Lung (tissue), 17 donors: ENCODE measurements at places on chromosomes 2 and 18. TPM values are rescaled to one million over a fixed set of nuclear protein-coding genes. Genes with fewer than 3 reads are reported as not detected.
A peak's percentile ranks its signal among the peaks of the same experiment; 100 is the strongest.

DNA sequence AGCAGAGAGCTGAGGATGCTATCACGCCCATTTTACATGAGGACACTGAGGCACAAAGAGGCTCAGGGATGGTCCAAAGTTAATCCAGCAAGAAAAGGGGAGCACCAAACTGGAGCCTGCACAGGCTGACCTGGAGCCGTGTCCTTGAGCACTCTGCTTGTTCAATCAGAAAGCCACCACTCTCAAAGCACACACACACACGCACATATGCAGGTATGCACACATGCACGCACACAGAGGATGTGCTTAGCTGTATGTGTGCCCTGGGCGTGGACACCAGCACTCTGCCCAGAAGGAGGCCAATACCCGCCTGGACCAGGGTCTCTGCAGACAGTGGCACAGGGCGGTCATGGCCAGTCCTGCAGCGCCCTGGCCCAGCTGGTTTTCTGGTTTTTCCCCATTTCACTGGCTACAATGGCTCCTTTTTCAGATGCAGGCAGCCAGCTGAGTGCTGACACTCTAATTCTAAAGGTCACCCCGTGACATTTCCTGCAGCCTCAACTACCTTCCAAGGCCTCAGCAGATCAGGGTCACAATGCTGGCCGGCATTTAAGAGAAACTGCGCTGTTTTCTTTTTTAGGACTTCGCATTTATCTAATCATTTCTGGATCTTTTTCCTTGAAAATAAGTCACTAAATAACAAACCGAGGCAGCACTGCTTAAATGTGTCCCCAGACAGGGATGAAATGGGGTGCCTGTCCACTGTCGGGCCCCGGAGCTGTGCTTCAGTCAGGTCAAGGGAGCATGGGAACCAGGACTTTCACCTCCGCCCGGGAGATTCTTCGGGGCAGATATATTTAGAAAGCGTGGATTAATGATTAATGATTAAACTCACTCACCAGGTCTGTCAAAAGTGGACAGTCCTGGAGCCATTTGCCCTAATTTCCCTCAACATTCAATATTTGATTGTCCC lies 104.5 kb downstream of the HDAC4 start:
- no peak for DNase-seq
- no peak overlapping the region for H3K27ac ChIP-seq
- H3K4me1 ChIP-seq: peaks cover 9% of the 10 kb centered on the region
- H3K36me3 ChIP-seq: no peaks in the 10 kb centered on the region
- no peaks in the 10 kb centered on the region for H3K27me3 ChIP-seq
- H3K4me3 ChIP-seq: no peak overlapping the region

DNA sequence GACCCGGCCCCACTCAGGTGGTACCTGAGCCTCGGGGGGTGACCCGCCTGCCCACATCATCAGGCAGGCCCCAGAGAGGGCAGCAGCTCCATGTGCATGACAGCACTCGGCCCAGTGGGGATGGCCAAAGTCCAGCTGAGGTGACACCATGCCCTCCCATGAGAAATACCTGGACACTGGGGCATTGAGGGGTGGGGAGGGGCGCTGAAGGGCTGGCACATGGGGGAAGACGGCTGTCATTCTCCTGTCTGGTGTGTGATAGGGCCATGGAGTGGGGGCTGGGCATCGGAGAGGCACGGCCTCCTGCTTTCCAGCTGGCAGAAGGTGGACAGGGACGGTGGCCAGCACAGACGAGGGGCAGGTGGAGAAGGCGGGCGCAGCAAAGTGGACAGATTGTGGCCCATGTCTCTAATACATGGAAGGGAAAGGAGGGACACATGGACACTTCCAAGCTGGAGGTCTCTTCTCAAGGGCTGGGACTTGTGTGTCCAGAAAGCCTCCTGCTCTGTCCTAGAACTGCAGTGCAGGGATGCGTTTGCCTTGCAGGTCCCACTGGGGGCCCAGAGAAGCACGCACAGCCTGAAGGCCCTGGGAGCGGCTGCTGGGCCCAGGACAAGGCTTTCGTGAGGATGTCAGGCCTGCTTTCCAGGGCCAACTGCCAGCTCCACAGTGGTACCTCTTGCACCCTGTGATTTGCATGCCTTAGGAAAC lies 302.2 kb downstream of the NDUFA10 start:
- no peak overlapping the region for H3K4me3 ChIP-seq
- no peaks in the 10 kb centered on the region for H3K36me3 ChIP-seq
- no peaks in the 10 kb centered on the region for H3K27me3 ChIP-seq
- H3K4me1 ChIP-seq: peaks cover 4% of the 10 kb centered on the region
- DNase-seq: no peak

GRCh38 chr2:238845583-238846377 lies 2.1 kb upstream of the TWIST2 start:
- H3K4me1 ChIP-seq: no peaks in the 10 kb centered on the region
- H3K4me3 ChIP-seq: no peak overlapping the region
- peaks cover 17% of the 10 kb centered on the region for H3K27me3 ChIP-seq
- DNase-seq: no peak
- H3K27ac ChIP-seq: no peak overlapping the region
- no peaks in the 10 kb centered on the region for H3K36me3 ChIP-seq

GRCh38 chr2:141316103-141316502 lies 814.7 kb downstream of the LRP1B start:
- no peak overlapping the region for H3K27ac ChIP-seq
- no peaks in the 10 kb centered on the region for H3K27me3 ChIP-seq
- H3K4me1 ChIP-seq: no peaks in the 10 kb centered on the region
- H3K36me3 ChIP-seq: no peaks in the 10 kb centered on the region

DNA sequence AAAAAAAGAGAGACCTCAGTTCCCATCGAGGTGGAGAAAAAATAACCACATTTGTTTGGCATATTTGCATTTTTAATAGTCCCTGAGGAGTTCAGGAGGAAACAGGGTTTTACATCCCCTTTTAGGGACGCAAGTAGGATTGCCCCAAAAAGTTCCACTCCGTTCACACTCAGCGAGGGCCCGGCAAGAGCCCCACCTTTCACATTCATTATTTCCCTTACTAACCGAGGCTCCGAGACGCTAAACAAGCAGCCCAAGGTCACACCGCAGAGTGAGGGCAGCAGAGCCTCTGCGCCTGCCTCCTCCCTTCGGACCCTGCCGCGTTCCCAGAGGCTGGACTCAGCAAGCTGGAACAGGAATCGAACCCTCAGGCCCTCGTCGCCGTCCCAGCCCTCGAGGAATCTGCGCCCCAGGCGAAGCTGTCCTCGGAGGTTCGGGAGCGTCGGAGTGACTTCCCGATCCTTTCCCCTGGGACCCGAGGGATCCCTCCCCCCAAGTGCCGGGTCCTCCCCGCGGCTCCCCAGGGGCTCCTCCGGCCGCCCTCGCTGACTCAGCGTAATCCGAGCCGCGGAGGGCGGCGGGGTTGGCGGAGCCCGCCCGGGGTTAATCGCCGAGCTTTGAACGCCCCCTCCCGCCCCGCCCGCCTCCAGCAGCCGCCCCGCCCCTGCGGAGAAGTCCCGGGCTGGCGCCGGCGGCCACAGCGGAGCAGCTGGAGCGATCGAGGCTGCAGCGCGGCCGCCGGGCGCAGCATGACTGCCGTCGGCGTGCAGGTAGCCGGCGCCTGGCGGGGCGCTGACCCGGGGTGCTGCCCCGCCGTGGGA lies at the start of gene TMEM37:
Gene TMEM37, plus strand, starts transcription at position 700 of the 821 bp plus-strand sequence. Its CDS starts 50 bp downstream, at position 750.
- peak within 1 kb of the TSS; percentile 45 for H3K4me3 ChIP-seq
- H3K27me3 ChIP-seq: no peaks in the 10 kb centered on the region
- peaks cover 50% of the 10 kb centered on the region for H3K4me1 ChIP-seq
- H3K27ac ChIP-seq: no peak within 1 kb of the TSS
- H3K36me3 ChIP-seq: no peaks in the 10 kb centered on the region

GRCh38 chr2:15602393-15602792 lies 10.7 kb downstream of the DDX1 start:
- no peak overlapping the region for H3K27ac ChIP-seq
- peaks cover 26% of the 10 kb centered on the region for H3K36me3 ChIP-seq
- no peaks in the 10 kb centered on the region for H3K4me1 ChIP-seq
- H3K4me3 ChIP-seq: no peak overlapping the region
- DNase-seq: no peak

GRCh38 chr2:149597668-149598326 lies 10.2 kb upstream of the MMADHC start:
- H3K36me3 ChIP-seq: no peaks in the 10 kb centered on the region
- H3K4me1 ChIP-seq: no peaks in the 10 kb centered on the region
- H3K27me3 ChIP-seq: no peaks in the 10 kb centered on the region
- H3K27ac ChIP-seq: no peak overlapping the region

DNA sequence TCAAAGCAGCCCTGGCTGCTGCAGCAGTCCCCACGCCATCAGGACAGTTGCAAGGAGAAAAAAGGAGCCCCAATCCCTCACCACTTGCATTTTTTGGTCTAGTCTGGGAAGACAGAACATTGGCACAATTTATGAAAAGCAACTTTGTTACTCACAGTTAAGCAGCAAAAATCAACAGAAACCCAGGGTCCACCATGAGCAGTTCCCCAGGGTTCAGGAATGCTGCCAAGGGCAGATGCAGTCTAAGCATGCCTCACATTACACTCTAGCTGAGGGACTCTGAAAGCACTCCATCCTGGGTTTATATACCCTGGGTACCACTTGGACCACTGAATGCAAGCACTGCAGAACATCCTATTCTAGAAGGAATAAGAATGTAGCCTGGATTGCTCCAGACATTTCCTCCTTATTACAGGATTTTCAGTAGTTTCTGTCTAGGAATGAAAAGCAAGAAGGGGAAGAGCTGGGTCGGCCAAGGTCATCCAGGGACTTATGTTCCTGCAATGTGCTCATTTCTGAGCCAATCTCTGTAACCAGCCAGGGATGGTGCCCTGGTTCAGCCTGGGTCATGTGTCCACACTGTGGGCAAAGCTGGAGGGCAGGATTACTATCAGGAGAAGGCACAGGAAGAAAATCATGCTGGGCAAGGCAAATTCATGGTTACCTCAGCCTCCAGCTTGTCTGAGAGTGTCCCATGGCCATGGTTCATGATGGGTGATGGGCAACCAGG lies 19.5 kb upstream of the TMEM163 start:
- no peaks in the 10 kb centered on the region for H3K27me3 ChIP-seq
- H3K27ac ChIP-seq: no peak overlapping the region
- H3K4me3 ChIP-seq: no peak overlapping the region
- H3K36me3 ChIP-seq: no peaks in the 10 kb centered on the region
- H3K4me1 ChIP-seq: no peaks in the 10 kb centered on the region
- DNase-seq: no peak

DNA sequence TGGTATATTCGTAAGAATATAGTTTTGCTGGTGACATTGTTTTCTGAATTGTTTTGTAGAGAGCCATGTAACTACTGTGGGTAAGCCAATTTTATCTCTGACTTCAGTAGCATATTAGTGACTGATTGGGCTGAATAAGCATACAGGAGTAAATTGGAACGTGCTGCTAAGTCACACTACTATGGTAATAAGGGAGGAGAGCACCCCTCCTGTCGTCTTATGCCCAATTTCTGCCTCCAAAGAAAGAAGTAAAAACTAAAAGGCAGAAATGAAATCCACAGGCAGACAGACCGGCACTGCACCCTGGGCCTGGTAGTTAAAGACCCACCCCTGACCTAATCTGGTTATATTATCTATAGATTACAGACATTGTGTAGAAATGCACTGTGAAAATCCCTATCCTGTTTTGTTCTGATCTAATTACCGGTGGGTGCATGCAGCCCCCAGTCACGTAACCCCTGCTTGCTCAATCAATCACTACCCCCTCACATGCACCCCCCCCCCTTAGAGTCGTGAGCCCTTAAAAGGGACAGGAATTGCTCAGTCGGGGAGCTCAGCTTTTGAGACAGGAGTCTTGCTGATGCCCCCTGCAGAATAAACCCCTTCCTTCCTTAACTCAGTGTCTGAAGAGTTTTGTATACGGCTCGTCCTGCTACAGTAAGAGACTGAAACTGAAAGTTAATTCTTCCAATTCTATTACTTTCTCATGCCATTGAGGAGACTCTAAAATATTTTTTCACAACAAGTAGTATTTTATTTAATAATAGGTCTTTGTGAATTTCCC lies 167.0 kb downstream of the ZNF804A start:
- H3K27me3 ChIP-seq: no peaks in the 10 kb centered on the region
- H3K4me1 ChIP-seq: no peaks in the 10 kb centered on the region
- no peak overlapping the region for H3K27ac ChIP-seq
- no peaks in the 10 kb centered on the region for H3K36me3 ChIP-seq
- DNase-seq: no peak

- no peaks in the 10 kb centered on the region for H3K36me3 ChIP-seq
- H3K27me3 ChIP-seq: no peaks in the 10 kb centered on the region
- H3K4me3 ChIP-seq: no peak overlapping the region
- DNase-seq: no peak
- H3K4me1 ChIP-seq: no peaks in the 10 kb centered on the region
Measured at GRCh38 chr2:164574931-164575330, 46.4 kb downstream of the GRB14 start.

DNA sequence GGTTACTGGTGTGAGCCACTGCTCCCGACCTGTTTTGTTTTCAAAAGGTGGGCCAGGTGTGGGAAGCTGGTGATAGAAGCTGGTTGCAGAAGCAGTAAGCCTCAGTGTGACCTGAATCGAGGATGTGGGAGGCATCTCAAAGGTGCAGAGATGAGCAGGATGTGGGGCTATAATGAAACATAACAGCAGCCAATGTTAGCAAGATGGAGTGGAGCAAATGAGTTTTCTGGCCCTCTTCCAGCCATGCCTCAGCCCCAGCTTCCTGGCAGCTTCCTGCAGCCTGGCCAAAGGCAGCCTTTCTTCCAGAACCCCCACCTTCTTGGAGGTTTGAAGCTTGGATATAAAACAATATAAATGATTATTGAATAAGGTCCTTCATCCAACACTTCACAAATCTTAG lies 184.8 kb downstream of the NCK2 start:
- DNase-seq: peak; percentile 79
- H3K4me1 ChIP-seq: peaks cover 2% of the 10 kb centered on the region
- H3K4me3 ChIP-seq: no peak overlapping the region
- H3K36me3 ChIP-seq: no peaks in the 10 kb centered on the region
- H3K27me3 ChIP-seq: no peaks in the 10 kb centered on the region

- no peak overlapping the region for H3K4me3 ChIP-seq
- no peak overlapping the region for H3K27ac ChIP-seq
- H3K27me3 ChIP-seq: no peaks in the 10 kb centered on the region
- no peak for DNase-seq
- H3K36me3 ChIP-seq: no peaks in the 10 kb centered on the region
- H3K4me1 ChIP-seq: no peaks in the 10 kb centered on the region
Measured at GRCh38 chr2:64699712-64700111, 46.0 kb upstream of the SERTAD2 start.

- H3K27me3 ChIP-seq: no peaks in the 10 kb centered on the region
- no peaks in the 10 kb centered on the region for H3K36me3 ChIP-seq
- H3K4me1 ChIP-seq: no peaks in the 10 kb centered on the region
- H3K4me3 ChIP-seq: no peak overlapping the region
Measured at GRCh38 chr2:186068139-186068801, 329.7 kb downstream of the FSIP2 start.

- peak; percentile 3 for DNase-seq
- no peak overlapping the region for H3K27ac ChIP-seq
- no peak overlapping the region for H3K4me3 ChIP-seq
- no peaks in the 10 kb centered on the region for H3K4me1 ChIP-seq
- H3K27me3 ChIP-seq: no peaks in the 10 kb centered on the region
- no peaks in the 10 kb centered on the region for H3K36me3 ChIP-seq
Measured at GRCh38 chr18:73279498-73279897, 411.7 kb upstream of the NETO1 start.

- H3K27me3 ChIP-seq: no peaks in the 10 kb centered on the region
- H3K36me3 ChIP-seq: no peaks in the 10 kb centered on the region
- peaks cover 10% of the 10 kb centered on the region for H3K4me1 ChIP-seq
- H3K4me3 ChIP-seq: no peak overlapping the region
- DNase-seq: no peak
Measured at GRCh38 chr2:176284461-176285049, 15.3 kb downstream of the MTX2 start.

STPG4 gene
- 0.06 TPM for polyA plus RNA-seq

DARS1 gene
- 50.9 TPM for polyA plus RNA-seq

FEV gene
- not detected for polyA plus RNA-seq

TRIM54 gene
- polyA plus RNA-seq: 0.16 TPM

VWC2L gene
- 0.04 TPM for polyA plus RNA-seq

IL1F10 gene
- polyA plus RNA-seq: not detected

SRD5A2 gene
- 1.8 TPM for polyA plus RNA-seq
